ENCODE measurements at places on chromosomes 4 and X.

GRCh38 chrX:45434231-45434630, 233.6 kb upstream of the DIPK2B start:
- no peak for DNase-seq

DNA sequence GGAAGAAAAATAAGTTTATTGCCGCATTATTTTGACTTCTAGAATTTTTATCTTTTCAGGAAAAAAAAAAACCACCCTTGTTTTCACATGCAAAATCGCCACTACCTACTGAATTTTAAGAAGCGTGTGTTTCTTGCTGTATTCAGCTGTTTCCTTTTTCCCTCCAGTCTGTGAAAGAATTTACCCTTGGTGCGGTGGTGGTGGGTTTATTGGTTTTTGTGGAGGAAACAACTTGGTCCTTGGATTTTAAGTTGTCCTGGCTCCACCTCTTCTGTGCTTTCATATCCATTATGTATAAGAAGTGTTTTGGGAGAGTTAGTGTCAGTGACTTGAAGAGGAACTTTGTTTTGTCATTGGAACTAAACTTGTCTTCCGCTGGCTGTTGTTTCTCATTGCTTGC, 8.1 kb downstream of the RAPGEF2 start:
- DNase-seq = no peak

DNA sequence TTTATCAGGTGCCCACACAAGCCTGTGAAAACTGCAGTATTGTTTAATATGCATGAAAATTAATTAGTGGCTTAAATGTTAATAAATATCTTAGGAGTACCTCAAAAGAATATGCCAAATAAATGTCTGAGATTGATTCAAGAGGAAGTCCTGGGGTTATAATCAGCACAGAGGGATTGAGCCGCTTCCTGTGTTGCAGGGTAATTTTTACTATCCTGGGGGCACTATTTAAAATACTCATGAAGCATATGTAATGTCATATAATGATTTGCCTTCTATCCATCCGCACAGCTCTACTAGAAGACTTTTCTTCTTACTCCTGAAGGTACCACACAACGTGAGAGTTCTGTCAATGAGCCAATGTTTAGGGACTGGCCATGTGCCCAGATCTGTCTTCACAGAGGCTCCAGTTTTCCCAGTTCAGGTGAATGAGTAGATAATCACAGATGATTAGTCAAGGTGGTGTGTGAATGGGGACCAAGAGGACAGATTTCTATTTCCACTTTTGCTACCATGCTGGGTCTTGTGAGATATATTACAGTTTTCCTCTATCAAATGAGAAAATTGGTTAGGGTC, 233.3 kb downstream of the USP46 start:
- no peak for DNase-seq

- DNase-seq = no peak
Measured at GRCh38 chr4:75340561-75340960, 173.6 kb downstream of the RCHY1 start.

GRCh38 chr4:88908521-88908920, 148.5 kb downstream of the FAM13A start:
- DNase-seq = no peak

- DNase-seq = no peak
Measured at GRCh38 chrX:69313617-69314290, 148.5 kb upstream of the PJA1 start.

DNA sequence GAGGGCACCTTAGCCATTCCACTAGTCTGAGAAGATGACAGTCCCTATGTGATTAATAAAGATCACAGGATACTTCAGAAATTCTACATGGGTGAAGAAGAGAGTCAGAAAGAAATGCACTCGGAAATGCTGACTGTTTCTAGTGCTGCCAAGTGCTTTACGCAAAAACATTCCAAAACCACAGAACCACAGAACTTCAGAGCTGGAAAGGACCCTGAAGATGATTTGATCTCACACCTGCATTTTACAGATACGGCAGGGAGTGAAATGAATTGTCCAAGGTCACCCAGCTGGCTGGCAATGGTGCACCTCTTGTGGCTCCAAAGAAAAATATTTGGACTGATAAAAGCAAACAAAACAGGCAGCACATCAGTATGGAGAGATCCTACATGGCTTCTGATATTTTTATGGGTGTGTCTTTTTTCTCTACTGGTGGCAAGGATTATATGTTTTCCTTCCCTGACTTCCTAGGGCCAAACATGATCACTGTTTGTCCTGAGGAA, 115.9 kb downstream of the MAML3 start:
- DNase-seq = no peak

GRCh38 chrX:46793386-46794143, 34.6 kb upstream of the SLC9A7 start:
- no peak for DNase-seq

DNA sequence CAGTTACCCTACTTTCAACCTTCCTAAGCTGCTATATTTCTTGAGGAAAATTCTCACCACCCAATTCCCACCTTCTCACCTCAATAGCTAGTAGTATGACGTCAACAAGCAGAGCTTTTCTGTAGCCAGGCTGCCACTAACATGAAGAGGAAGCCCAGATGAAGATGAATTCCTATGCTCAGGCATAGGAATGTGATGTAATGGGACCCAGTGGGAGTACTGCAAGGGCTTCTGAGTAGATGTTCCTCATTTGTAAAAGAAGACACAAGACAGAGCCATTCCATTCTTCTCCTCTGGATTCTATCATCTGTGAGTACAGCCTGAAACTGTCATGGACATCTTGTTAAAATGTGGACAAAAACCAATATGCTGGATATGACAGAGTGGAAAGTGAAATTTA, 81.6 kb upstream of the KLF3 start:
- DNase-seq = no peak

DNA sequence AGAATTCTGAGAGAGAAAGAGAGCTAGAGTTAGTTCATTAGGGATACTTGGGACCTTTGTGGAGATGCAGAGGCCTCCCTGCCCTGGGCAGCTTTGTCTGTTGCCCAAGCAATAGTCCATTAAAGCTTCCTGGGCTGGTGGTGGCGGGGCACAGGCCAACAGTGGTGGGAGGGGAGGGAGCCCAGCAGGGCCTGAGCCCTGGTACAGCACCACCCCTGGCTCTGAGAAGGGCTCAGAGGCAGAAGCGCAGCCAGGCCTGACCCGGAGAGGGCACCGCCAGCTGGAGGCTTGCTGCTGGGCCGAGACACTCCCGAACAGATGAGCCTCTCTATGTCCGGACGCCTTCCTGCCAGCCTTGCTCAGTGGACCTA, 65.3 kb downstream of the EFNB1 start:
- no peak for DNase-seq

DNA sequence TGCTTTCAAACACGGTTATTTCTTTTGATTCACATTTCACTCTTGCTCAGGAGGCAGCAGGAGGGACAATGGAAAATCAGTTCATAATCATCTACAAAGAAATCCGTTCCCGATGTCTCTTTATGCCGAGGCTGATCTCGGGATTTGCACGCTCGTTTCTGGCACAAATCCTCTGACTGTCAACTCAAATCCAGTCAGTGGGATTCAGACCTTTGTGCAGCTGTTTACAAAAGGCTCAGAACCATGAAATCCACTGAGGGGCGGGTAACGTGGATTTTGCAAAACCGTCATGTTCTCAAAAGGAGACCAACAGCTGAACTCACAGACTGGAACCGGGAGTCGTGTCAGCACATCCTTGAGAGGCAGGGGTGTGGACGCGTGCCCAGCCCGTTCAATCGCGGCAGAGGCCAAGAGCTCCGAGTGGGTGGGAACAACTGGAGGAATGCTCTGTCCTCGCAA, 46.4 kb downstream of the ACOX3 start:
- DNase-seq = peak; percentile 78

DNA sequence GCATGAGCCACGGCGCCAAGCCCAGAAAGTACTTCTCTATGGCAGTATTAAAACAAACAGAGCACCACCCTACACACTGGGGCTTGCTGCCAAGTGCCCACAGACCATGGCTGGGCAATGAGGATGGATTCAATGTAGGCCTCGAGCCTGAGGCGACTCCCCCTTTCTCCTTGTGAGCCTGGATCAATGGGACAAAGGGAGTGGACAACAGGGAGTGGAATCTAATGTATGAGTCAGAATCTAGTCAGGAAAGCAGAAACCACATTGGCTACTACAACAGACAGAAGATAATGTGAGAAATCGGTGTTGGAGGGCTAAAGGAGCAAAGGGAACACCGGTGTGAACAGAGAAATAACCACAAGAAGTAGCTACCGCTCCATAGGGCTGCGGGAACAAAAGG, 37.7 kb upstream of the OCIAD2 start:
- no peak for DNase-seq

DNA sequence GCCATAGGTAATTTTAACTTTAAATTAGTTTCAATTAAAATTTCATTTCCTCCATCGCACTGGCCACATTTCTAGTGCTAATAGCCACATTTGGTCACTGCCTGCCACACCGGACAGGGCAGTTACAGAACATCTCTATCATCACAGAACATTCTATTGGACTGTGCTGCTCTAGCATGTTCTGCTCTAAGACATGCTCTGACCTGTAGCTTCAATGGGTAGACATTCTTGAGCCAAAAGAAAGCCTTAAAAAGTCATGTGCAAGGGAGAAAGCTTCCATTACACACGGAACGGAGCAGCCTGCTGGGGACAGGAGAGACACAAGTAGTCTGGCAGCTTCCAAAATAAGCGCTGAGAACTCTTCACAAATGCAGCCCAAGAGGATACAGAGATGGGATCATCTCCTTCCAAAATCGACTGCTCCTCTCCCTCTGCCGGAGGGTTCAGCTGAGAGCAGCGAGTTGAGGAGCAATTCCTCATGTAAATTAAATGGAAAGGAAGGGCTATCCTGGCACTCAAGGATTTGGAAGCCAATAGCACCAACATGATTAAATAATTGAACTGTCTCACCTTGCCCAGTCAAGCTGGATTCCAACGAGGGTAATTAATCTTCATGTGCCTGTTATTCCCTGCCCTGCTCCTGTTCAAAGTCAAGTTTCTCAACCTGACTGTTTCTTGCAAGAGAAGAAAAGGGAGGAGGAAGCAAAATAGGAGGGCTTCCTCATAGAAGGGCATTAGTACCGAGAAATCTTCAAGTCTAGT, 336.4 kb upstream of the NOCT start:
- no peak for DNase-seq

DNA sequence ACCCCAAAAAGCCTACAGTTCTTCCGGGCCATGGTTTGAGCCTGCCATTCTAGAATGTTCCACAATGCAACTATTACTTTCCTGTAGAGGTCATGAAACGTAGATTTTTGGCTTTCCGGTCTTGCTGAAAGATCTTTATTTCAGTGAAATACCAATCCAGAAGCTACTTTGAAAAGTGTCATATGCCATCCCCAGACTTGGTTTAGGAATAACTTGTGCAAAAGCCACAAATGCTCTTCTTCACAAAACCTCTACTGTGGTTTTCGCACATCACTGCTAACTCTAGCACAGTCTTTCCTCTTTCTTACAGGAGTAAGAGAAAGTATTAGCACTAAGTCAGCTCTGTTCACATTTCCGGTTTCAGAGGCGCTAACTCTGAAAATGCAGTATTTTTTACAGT, 12.7 kb upstream of the CD40LG start:
- DNase-seq = no peak

- no peak for DNase-seq
Measured at GRCh38 chrX:118495958-118496762, 545 bp downstream of the DOCK11 start.

GRCh38 chr4:151276787-151277562, at the start of gene PRSS48:
Gene PRSS48 (plus strand): TSS chr4:151277161. CDS start chr4:151277173, 12 bp downstream.
- DNase-seq = no peak

- DNase-seq = peak; percentile 67
Measured at GRCh38 chrX:118847676-118848075, 24.1 kb downstream of the ZCCHC12 start.

- no peak for DNase-seq
Measured at GRCh38 chr4:176791591-176792325, 964 bp downstream of the VEGFC start.

GRCh38 chr4:22607382-22607781, 85.4 kb upstream of the GBA3 start:
- DNase-seq = no peak

DNA sequence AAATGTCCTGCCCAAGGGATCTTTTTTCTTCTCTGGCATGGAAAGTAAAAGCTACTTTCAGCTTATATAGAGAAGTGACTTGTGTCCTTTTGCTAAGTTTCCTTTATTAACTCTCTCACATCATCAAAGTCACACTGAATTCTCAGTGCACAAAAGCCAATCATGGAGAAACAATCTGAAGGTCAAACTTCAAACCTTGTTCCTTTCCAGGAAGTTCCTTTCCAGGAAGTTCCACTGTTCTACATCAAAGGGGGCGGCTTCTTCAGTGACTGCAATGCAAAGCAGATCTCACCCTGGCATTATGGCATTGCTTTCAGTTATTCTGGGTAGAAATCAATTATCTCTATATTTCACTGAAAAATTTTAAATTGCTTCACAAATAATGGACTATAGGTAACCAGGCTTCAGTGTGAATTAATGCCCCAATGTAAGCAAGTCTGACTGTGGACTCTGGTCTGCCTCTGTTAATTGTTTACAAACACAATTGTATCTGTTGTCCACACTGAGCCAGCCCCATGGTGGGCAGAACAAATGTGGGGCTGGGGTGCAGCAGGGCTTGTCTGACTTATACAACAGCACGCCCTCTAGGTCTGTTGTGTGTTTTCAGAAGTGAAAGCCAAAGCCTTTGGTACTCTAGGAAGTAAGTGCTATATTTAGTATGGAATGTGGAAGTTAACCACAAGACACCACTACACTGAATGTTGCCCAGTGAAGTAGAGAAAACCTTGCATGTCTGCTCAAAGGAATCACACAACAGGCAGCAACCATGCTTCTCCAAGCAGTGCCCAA, 98.8 kb downstream of the CDS1 start:
- DNase-seq = peak; percentile 19

- DNase-seq = no peak
Measured at GRCh38 chr4:126616795-126617194, 1016.0 kb upstream of the INTU start.

DNA sequence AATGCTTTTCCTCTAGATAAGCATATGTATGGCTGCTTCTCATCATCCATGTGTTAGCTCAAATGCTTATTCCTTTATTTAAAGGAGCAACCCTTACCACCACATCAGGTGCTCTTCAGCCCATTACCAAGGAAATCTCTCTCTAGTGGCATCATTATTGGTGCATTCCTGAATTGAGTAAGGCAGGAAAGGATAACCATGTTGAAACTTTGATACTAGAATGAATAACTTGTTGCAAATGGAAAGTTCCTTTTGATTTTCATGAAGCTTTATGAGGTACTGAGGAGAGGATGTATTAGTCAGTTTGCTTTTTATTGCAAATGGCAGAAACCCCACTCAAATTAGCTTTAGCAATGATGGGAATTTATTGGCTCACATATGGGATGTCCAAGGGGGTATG, 212.3 kb upstream of the FGF13 start:
- DNase-seq = no peak

- DNase-seq = no peak
Measured at GRCh38 chr4:184792950-184793555, 32.7 kb downstream of the ACSL1 start.
